HEK293T (cell line): ENCODE measurements at places on chromosomes 2 and 18.

DNA sequence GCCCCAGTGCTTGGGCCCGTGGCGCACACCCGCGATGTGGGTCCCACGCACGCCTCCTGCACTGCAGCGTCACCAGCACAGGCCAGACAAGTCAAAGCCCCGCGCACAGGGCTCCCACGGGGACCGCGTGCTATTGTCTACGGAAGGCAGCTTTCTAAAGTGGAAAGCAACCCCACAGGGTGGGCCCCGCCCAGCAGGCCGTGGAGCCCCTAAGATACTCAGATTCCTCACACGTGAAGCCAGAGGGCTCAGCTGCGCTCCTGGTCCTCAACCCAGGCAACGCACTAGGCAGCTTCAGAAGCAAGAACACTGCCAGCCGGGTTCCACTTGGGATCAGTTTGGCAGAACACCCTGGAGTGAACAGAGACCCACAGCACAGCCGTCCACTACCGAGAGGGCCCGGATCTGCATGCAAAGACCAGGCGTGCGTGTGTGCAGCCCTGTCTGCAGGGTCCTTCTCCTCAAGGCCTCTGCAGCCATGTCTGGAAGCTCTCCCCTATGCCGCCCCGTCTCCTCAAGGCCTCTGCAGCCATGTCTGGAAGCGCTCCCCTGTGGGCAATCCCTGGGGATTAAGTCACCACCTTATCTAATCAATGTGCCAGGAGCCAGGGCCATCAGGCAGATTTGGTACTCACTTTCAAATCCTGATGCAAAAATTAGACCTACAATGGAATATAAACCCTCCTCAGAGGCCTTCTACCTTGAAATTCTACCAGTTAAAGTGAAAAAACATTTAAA, 231.3 kb downstream of the HDAC4 start:
- no peak for DNase-seq

GRCh38 chr2:121161272-121161671, 123.7 kb downstream of the TFCP2L1 start:
- DNase-seq: no peak

DNA sequence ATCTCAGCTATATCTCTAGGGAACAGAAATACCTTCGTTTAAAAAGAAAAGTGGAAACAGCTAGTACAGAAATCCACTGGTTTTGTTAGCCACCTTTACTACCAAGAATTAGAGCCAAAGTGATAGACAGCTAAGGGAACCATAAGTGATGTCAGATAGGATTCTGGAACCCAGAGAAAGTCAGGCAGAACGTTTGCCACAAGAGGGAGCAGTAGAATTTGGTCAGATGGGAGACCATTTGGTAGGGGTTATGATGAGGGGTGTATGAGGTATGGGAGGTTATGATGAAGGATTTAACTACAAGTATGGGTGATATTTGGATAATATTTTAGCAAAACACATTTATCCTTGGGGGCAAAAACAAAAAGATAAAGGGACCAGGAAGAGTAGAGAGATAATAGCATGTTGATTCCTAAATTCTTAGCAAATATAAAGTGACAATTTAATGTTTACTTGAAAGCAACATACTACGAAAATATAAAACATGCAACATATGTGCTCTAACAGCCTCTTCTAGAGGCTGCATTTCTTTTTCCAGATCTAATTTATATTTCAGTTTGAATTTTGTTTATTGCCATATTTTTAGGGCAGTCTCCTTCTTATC, 3.3 kb downstream of the SLC8A1 start:
- peak; percentile 46 for DNase-seq

DNA sequence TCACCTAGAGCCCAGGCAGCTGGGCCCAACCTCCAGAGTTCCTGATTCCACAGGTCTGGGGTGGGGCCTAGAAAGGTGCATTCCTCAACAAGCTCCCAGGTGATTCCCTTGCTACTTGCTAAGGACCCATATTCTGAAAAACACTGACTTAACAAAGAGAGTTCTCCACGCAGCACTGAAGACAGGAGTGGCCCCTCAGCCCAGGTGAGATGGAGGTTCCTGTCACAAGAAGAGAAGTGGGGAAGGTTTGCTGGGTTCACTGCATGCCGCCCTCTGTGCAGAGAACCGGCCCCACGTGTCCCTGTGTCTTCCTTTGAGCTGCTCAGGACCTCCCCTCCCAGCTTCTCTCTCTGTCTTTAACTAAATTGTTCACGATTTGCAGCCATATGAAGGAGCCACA, 201.4 kb upstream of the DDX18 start:
- DNase-seq: no peak

- no peak for DNase-seq
These were observed 404.7 kb downstream of the BCL11A start for GRCh38 chr2:60148716-60149115.

- no peak for DNase-seq
These were observed 25.9 kb downstream of the THADA start for GRCh38 chr2:43569921-43570320.

- DNase-seq: no peak
These were observed 14.2 kb downstream of the PMS1 start for GRCh38 chr2:189798312-189799029.

GRCh38 chr2:97645112-97645694, 659 bp upstream of the COX5B start:
- DNase-seq: no peak

GRCh38 chr2:128439791-128440665, 121.4 kb upstream of the HS6ST1 start:
- no peak for DNase-seq

DNA sequence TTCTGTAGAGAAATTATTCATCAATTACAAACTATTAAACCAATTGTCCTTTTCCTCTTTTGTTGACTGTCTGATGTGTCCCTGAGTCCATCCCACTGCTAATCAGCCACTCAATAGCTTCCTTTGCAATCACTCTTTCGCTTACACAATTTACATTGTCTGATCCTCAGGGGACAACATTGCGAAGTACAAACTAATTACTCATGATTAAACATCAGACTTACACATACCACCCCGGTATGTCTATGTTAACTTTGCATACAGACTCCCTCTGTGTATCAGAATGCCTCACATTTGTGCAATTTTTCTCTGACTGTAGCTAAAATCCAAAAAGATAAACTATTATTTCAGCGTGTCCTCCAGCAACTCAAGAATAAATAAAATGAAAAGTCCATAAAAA, 264.4 kb upstream of the REV1 start:
- DNase-seq: no peak

- no peak for DNase-seq
These were observed 628 bp downstream of the PPP1R7 start for GRCh38 chr2:241150660-241151530.

DNA sequence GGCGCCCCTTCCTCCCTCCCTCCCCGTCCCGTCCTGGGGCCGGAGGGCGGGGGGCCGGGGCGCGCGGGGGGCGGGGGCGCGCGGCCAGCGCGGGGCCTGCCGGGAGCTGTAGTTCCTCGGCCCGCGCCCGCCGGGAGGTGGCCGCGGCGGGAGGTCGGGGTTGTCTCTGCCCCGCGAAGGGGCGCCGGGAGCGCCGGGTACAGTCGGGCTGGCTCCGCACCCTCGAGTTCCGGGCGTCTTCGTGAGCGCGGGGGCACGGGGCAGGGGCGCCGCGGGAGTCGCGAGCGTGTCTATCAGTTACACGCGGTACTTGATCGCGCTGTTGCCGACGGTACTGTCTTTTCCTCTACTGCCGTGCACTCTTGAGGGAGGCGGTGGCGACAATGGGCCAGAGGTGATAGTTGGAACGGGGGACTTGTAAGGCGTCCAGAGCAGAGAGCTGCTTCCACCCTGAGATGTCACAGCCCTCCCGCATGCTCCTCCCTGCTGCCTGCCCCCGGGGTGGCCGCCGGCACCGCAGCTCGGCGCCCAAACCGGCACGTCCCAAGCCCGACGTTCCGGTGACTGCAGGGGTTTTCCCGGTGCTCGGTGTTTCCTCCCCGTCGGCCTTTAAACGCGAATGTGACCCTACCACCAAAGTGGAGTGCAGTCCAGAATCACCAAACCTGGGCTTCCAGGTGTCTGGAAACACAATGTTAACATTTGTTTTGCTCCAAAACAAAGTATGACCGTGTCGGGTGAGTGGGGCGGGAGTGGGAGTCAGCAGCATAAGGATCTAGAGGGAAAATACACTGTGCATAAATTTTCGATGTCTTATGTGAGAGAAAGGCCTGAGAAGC, at the start of gene PRKD3:
TSS of gene PRKD3 (minus strand) at position 48 of the 839 bp plus-strand sequence. CDS start 8,309 bp downstream, outside the sequence.
- DNase-seq: peak; percentile 75

GRCh38 chr2:126936219-126936723, 37.6 kb downstream of the TEX51 start:
- DNase-seq: no peak

- DNase-seq: no peak
These were observed 431.9 kb upstream of the HS6ST1 start for GRCh38 chr2:128750328-128751165.

- no peak for DNase-seq
These were observed 12.2 kb upstream of the SH3BP4 start for GRCh38 chr2:234939576-234939975.

DNA sequence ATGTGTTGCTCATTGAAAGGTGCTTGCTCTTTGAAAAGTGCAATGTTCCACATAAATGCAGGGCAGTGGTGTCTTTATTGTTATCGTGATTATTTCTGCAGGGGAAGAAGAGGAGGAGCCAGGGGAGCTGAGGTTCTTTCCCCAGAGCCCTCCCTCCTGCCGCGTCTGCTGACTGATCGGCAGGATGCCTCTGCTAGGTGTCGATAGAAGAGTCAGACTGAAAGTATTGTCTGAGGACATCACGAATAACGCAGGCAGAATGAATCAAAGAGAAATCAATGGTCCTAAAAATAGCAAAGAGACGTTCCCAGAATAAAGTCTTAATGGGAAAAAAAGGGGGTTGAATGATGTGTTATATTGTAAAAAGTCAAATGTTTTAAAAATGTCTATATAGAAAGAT, 47.4 kb upstream of the SIX3 start:
- DNase-seq: no peak

- no peak for DNase-seq
These were observed 166.1 kb downstream of the ANKRD30B start for GRCh38 chr18:14914121-14914520.

- DNase-seq: no peak
These were observed 361.8 kb downstream of the RND3 start for GRCh38 chr2:150125708-150126107.

- DNase-seq: no peak
These were observed 4.2 kb downstream of the PLEKHA3 start for GRCh38 chr2:178484245-178485041.

DNA sequence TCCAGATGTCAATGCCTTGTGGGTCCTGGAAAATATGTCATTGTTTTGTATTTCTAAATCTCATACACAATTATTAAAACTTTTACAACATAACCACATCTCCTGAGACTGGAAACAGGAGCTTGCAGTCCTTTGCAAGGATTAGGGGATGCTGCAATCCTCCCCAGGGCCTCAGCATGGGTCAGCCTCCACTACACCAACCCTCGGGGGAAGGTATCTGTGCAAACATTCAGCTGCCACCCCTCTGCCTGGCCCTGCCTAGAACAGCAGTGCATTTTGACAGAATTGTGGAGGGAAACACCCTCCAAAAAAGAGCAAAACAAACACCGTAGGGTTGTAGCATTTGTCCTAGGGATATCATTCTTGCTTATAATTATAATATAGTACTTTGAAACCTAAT, 4.2 kb upstream of the UPP2 start:
- no peak for DNase-seq

GRCh38 chr2:157620956-157621355, 7.7 kb downstream of the ACVR1C start:
- no peak for DNase-seq

DNA sequence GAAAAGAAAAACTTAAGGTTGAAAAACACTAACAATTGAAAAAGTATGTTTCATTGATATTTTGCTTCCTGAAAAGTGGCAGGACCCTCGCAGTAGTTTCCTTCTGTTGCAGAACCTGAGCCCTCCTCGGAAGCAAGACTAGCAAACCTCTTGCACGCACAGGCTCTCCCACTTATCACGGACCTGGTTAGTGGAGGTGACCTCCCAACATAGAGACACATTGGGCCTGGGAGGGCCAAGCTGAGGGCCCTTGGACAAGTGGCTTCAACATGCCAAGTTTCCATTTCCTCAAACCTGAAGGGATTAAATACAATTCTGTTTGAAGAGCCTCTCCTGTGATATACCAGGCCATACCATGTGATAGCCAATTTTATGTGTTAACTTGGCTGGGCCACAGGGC, 133.4 kb upstream of the AGAP1 start:
- no peak for DNase-seq

- no peak for DNase-seq
These were observed 24.1 kb downstream of the TRABD2A start for GRCh38 chr2:84856787-84857186.

GRCh38 chr2:60447943-60448342, 105.5 kb downstream of the BCL11A start:
- no peak for DNase-seq

- DNase-seq: no peak
These were observed 121.3 kb upstream of the NRXN1 start for GRCh38 chr2:51153236-51153635.

GRCh38 chr2:37323176-37323780, 1.4 kb downstream of the PRKD3 start:
- no peak for DNase-seq

- DNase-seq: no peak
These were observed 51.7 kb downstream of the NOL10 start for GRCh38 chr2:10638093-10638492.

GRCh38 chr18:31973929-31974546, 31.1 kb upstream of the TRAPPC8 start:
- no peak for DNase-seq

GRCh38 chr2:237177986-237178385, 92.3 kb downstream of the COPS8 start:
- DNase-seq: no peak

GRCh38 chr2:47697000-47697601, 85.8 kb upstream of the MSH6 start:
- DNase-seq: no peak

DNA sequence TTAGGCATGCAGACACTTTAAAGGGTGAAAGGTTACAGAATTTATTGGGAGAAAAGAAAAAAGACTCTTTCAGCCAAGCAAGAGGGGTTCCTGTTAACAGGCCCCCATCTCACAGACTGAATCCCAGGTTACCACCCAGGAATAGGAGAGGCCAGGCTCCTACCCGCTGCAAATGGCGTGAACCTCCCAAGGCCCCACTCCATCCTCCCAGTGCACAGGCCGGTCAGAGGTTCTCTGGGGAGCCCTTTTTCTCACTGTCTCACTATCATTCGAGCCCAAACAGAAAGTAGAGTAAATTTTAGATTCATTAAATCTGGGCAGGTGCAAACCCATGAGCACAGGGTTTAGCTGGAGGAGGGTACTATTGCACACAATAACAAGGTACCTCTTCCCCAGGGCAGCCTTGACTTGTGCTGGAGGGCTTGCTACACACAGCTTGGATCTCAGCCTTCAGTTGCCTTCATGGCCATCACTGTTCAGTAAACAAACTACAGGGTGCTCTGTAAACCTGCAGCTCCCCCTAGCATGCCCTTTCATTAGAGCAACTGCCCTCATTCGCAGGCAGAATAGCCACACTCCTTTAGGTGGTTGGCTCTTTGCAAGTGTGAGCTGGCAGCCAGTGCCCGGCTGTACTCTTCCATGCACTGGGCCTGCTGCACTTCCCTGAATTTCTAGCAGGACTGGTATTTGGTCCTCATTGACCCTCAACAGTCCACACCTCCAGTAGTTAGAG, 7.3 kb upstream of the PLEK start:
- peak; percentile 54 for DNase-seq
